Activated CD4-positive, alpha-beta T cell treated with anti-CD3 and anti-CD28 coated beads for 4 hours (primary cell): ENCODE measurements at places on chromosomes 4 and X.

DNA sequence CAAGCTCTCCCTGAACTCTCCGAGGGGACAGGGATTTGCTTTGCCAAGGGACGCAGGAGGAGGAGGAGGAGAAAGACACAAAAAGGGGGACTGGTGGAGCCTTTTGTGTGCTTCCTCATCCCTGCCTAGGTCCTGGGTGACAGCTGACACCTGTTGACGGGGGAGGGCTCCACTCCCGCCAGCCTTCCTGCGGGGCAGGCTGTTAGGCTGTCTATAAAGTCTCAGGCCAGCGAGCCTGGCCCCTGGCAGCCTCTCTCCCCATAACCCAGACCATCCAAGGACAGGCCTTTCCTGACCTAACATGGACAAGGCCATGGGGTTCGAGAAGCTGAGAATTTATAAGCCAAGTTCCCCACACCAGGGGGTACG lies 832 bp upstream of the EVC2 start:
- no peak for DNase-seq

- no peak for DNase-seq
Measured at GRCh38 chrX:148534291-148534690, 33.9 kb downstream of the AFF2 start.

DNA sequence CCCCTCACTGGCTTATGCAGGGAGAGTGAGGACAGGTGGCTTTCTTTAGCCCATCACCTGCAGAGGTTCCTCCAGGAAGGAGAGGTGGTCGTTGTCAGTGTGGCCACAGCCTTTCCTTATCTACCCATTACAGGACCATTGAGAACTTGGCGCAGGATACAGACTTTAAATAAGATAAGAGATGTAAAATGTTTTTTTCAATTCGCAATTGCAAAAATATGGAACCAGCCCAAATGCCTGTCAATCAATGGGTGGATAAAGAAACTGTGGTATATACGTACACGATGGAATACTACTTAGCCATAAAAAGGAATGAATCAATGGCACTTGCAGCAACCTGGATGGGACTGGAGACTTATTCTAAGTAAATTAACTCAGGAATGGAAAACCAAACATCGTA lies 6.9 kb upstream of the RNF175 start:
- no peak for DNase-seq

GRCh38 chr4:143247866-143248265 lies 63.1 kb downstream of the USP38 start:
- DNase-seq = no peak

DNA sequence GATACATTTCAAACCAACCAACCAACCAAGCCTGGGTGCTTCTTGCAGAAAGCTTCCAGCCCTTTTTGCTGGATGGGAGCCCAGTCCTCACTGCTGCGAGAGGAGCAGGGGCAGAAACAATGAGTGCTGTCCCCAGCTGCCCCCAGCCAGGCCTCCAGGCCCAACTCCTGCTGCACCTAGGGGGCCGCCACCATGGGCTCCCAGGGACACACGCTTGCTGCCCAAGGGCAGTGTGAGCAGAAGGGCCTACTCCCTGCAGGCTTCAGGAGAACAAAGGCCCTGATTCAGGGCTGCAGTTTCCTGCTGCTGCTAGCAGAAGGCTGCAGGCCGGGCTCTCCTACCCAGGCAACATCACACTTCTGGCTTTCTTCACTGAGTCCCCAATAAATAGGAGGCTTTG lies 37.7 kb upstream of the ENPP6 start:
- no peak for DNase-seq

- no peak for DNase-seq
Measured at GRCh38 chr4:36786519-36786918, 458.0 kb upstream of the NWD2 start.

- DNase-seq = no peak
Measured at GRCh38 chr4:113607147-113607720, 154.3 kb downstream of the CAMK2D start.

GRCh38 chr4:37244583-37245390 lies at the start of gene NWD2:
Gene NWD2, plus strand, starts transcription at chr4:37244743. Its CDS starts 325 bp downstream, at chr4:37245068.
- no peak for DNase-seq

DNA sequence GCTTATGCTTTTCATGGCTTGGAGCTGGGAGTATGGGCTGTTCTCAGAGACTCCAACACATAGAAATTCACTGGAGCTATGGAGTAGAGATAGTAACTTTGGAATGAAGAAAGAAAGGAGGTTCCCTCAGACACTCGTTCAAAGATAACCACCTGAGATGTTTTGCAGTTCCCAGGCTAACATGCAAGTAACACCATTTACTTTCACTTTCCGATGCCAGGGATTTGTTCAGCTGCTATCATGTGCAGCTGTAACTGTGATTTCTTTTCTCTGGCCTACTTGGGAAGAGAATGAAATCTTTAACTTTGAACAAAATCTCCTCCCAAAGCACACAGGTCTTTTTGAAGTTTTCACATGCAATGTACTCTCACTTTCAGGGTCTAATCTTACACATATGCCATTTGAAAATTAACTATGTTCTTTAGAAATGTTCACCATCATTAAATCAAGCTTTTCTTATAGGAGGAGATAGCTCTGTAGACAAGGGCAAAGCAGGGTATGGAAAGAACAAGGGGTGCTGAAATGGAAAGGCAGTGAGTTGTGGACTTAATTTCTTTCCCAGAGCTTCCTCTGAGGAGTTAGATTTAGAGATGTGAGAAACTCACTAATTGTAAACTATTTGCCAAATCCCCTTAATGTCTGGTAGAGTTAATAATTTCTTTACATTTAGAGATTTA lies 514.3 kb downstream of the PDHA2 start:
- no peak for DNase-seq

DNA sequence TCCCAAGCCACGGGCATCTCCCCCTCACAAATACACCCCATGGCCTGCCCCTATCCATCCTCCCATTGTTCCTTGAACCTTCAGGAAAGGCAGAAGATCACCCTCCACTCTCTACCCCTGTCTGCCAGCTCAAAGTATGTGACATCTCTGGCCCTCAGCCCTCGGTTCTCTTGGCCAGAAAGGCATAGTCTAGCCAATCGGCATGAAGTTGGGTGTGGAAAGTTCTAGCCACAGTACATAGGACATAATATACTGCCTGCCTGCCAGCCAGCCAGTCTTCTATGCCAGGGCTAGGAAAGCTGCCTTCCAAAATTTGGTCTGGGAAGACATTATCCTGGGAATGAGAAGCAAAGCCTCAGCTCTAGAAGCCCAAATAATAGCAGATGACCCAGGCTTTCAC lies 3.2 kb upstream of the PLP1 start:
- no peak for DNase-seq

DNA sequence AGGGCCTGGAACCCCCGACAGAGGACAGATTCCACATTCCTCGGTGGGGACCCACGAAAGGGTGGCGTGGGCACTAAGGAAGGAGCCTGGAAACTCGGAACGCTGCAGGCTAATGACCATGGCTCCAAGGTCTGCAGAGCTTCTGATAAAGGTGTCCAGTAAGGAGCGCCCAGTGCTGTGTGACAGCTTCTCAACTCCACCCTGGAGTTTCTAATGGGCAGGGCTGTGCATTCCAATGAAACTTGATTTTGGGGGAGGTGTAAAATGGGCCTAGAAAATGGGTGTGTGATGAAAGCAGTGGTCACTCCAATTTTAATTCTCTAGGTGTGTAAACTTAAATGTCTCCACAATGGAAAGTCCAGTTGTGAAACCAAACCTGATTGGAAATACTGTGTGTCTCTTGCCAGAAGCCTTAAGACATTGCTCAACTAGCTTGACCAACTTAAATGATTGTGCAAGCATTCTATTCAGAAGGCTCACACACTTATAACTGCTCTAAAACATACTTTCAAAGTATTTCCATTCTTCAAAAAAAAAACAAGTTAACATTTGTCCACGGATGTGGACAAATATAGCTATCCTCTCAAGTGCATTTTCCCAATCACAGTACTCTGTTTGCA lies 52.1 kb downstream of the XAGE2 start:
- no peak for DNase-seq

DNA sequence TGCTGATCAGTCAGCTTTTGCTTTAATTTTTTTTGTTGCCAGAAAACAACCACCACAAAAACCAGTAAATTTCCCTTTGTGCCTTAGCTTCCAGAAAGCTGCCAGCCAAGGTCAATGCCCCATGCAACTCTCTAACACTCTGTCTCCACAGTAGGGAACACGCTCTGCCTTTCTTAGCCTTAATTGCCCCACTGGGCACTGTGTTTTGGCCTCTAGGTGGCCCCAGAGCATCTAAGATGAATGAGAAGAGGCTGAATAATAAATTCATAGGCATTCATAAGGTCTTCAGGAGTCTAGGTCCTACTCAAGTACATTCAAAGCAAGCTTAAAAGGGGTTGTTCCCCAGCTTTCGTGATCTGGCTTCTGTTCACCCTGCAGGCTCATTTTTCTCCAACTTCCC lies 57.7 kb upstream of the PASD1 start:
- no peak for DNase-seq

DNA sequence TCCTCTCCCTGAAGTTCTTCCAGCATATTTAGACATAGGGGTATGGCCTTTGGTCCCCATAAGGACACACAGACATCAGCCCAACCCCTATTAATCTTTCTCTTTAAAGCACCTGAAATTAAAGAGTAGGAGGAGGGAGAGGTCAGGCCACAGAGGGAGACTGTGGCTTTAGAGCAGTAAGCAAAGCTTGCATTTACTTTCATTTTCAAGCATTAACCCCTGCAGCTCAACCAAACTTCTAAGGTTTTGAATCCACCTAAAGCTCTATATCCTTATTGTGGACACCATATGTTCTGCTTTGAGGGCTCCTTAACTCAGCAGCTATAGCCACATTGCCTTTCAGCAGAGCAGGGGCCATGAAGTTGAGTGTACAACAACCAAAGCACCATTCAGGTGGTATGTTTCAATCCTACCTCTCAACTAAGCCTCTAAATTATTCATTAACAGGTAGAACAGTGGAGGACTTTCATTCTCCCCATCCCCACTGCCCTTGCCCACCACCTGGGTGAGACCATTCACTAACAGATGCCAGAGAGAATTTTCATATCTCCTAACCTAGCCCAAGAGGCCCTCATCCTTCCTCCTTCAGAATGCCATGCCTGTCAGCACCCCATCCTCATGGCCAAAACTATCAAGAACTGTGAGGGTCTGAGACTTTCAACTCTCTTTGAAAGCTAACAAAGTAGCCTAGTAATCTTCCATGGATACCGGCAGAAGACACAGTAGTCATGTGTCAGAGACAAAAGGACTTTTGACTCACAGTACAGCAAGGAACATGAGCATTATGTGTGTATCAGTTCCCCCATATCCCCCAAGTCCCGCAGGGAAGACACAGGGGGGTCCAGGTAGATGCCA lies 20.8 kb downstream of the LIN54 start:
- DNase-seq = no peak

GRCh38 chr4:112411781-112412550 lies 104.0 kb downstream of the NEUROG2 start:
- no peak for DNase-seq

DNA sequence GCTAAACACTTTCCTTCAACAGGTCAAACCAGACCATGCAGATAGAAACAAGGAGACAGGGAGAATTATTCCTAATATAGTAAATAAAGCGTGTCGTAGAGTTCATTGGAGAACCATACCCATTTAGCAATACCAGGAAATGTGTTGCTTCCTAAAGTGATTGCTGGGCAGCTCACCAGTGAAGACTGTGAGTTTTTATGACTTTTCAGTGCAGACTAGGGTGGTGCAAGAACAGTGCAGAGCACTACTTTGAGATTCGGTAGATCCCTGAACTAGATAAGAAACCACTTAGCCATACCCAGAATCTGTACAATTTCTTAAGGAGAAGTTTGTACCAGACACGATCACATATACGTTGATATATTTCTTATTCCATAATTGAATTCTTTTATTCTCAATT lies 87.4 kb downstream of the EMCN start:
- DNase-seq = no peak
